ENCODE measurements at places on chromosomes 4 and X. TPM values are rescaled to one million over a fixed set of nuclear protein-coding genes. Genes with fewer than 3 reads are reported as not detected.

Gene CT55
- not detected for total RNA-seq

- DNase-seq, result no peak
These were observed 380.5 kb upstream of the RASGEF1B start for GRCh38 chr4:81852031-81852715.

DNA sequence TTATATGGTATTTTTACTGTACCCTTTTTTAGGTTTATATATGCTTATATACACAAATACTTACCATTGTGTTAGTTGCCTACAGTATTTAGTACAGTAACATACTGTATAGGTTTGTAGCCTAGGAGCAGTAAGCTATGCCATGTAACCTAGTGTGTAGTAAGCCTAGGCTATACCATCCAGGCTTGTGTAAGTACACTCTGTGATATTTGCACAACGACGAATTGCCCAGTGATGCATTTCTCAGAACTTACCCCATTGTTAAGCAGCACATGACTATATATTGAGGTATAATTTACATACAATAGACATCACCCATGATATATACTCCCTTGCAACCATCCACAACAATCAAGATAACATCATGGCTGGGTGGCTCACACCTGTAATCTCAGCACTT is 40.1 kb downstream of the STAG2 start:
- no peak for DNase-seq

DNA sequence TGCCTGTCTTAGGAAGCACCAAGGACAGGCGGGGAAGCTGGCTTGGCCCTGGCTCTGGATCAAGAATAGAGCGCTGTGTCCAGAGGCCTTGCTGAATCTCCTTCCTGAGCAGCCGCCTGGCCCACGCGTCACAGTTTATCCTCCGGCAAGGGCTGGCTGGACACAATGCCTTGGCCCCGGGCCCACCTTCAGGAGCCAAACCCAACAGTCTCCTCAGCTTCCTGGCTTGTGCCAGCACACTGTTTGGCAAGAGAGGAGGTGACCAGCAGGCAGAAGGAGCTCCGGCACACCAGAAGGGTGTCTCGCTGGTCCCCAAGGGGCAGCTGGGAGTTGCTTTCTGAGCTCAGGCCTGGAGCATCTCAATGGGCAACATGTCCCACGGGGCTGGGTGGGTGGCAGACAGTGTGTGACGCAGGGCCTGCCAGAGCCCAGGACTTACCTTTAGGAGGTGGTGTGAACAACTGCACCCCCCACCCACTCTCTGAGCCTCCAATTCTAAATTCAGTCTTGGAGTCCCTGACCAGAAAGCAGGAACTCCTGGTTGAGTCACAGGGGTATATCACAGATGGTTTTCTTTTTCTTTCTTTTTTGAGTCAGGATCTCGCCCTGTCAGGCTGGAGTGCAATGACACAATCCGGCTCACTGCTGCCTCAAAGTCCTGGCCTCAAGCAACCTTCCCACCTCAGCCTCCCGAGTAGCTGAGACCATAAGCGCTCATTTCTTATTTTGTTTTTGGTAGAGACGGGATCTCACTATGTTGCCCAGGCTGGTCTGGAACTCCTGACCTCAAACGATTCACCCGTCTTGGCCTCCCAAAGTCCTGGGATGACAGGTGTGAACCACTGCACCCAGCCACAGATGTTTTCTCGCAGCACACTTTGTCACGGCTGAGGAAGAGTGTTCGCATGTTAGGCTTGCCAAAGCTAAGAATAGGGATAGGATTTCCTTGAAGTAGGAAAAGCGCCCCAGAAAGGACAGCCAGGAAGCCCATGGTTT is 361.2 kb downstream of the BCOR start:
- DNase-seq, result no peak

GRCh38 chr4:659851-660250 is 14.2 kb downstream of the ATP5ME start:
- no peak for DNase-seq

DNA sequence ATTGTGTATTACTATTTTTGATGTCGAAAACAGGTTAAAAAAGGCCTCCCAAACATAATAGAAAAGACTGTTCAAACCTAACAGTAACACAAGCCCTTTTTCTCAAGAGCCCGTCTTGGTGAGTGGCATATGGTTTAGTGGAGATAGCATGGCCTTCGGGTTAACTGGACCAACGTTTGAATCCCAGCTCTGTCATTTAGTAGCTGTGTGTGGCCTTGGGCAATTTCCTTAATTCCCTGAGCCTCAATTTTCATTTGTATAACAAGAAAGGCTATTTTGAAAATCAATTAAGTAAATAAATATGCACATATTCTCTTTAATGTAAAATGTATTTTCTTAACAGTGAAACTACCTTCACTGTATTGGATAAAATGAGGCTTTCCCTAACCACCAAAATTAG is 62.3 kb downstream of the HELT start:
- no peak for DNase-seq

GRCh38 chr4:144295286-144295995 is 154.9 kb upstream of the GYPA start:
- no peak for DNase-seq

DNA sequence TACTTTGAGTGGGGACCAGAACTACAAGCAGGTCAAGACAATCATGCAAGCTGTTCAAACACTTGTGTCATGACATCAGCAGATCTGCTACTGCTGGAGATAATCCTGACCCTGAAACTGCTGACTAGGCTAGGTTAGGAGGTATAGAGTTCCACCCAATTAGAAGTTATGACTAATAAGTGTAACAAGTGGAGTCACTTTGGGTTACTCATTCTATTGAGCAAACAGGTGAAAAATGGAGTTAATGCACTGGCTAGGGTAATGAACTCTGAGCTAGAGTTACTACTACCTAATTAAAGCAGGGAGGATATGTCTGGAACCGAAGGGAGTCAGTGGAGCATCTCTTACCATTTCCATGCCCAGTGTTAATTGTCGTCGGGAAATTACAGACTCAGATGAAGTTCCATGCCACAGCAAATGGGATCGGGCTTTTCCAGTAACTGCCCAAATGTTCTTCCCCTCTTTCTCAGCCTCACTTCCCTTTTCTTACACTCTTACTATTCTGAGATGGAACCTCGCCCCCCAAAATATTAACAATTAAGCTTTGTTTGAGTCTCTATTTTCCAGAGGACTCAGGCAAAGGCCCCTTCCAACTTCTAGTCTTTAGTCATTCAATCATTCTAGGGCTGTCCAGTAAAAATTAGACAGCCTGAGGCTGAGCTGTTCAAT is 19.8 kb upstream of the MANBA start:
- DNase-seq, result no peak

Gene WDR1
- total RNA-seq, result 107 TPM

DNA sequence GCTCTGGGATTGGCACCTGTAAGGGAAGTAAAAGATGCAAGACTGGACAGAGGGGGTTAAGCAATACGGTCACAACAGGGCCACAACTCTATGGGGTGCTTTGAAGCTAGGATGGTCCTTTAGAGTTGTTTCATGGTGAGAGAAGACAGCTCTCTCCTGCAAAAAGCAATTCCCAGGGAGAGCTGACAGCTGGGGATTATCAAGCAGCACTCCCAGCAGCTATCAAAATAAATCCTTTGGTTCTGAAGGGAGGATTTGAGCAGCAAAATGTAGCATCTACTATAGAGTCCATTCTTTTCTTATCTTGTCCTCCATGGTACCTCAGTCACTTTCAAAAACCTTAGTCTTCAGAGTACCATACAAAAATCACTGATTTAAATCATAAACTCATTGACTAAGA is 35.1 kb upstream of the AP1AR start:
- no peak for DNase-seq

- no peak for DNase-seq
These were observed 83.6 kb downstream of the CCNG2 start for GRCh38 chr4:77240469-77241066.

GRCh38 chrX:101429934-101430333 is 21.9 kb downstream of the HNRNPH2 start:
- no peak for DNase-seq

DNA sequence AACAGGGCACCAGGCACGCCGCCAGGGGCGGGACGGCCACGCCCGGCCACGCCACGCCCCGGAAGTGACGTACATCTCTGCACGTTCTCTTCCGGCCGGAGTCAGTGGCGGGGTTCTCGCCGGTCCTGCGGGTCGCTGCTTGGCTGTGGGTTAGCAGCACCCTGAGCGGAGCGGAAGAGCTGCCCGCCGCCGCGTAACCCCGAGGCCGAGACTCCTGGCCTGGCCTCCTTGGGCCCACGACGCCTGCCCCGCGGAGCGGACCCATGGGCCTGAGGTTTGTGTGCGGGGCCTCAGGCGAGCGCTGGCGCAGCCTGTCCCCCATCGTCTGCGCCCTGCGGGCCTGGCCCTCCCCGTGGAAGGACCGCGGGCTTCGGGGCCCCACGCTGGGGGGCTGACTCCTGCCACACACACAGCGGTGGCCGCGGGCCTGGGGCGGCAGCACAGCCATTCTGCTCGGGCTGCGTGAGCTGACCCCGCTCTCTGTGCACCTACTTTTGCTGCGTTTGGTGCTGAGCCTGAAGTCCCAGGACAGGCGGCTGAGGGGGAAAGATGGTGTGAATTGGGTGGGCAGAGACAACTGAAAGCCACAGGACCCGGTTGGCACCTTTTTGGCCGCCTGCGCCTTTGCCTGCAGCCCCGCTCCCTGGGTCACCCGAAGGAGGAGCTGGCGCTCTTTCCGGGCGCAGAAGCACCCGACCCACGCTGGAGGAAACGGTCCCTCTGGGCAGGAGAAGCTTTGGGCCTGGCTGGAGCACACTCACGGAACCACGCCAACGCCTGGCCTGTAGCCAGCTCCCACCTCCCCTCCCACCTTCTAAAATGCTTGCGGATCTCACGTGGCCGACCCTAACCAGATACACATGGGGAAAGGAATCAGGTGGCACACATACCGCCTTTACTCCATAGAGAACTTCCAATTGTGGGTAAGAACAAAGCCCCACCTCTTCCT is 28.1 kb downstream of the NOP14 start:
- DNase-seq, result peak; percentile 74

GRCh38 chr4:143921181-143921580 is 15.8 kb upstream of the GYPE start:
- no peak for DNase-seq

DNA sequence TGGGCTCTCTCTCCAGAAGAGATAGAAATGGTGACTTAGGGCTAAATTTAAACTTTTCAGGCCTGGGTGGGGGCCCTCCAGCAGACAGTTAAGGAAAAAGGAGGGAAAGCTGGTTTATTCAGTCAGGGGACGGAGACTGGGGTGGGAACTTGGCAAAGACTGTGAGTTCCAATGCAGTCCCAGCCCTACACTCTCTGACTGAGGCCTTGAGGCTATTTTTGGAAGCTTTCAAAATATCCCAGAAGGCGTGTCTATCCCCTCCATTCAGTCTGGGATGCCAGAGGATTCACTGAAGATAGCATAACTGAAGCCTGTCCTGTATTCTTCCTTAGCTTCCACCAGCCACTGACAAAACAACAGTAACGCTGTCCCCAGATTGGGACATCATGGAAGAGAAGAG is 32.1 kb upstream of the MSN start:
- no peak for DNase-seq

Gene TMEM31
- not detected for total RNA-seq

DNA sequence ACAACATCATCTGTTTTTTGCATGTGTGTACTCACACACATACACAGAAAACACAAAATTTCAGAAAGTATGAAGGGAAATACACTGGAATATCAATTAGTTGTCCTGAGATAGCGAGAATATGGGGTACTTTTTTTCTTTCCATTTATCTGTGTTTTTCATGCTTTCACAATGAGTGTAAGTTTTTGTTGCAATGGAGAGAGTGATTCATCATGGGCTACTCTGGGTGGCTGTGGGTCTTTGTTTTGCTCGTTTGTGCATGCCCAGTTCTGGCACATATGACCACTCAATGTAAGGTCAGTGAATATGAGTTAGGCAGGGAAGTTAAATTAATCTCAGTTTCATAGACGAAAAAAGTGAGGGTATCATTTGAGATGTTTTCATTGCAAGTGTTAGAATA is 26.9 kb downstream of the XK start:
- DNase-seq, result no peak

GRCh38 chr4:188841523-188841922 is 702.3 kb downstream of the TRIML1 start:
- no peak for DNase-seq

Gene ADGRG2
- total RNA-seq, result 1.5 TPM

DNA sequence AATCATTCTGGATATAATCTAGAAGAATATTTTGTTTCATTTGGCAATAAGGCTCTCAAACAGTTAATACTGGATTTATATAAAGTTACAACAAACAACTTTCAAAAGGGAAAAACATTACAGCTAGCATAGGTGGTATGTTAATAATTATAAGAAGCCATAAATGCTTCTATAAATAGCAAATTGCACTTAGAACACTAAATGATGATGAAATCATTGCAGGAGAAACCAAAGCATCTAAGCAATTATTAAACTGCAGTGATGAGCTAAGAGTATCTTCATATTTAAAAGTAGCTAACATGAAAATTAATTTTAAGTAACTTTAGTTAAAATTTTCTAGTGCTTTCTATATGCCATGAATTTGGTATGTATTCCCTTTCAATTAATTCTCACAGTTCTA is 189.5 kb downstream of the CENPC start:
- no peak for DNase-seq

DNA sequence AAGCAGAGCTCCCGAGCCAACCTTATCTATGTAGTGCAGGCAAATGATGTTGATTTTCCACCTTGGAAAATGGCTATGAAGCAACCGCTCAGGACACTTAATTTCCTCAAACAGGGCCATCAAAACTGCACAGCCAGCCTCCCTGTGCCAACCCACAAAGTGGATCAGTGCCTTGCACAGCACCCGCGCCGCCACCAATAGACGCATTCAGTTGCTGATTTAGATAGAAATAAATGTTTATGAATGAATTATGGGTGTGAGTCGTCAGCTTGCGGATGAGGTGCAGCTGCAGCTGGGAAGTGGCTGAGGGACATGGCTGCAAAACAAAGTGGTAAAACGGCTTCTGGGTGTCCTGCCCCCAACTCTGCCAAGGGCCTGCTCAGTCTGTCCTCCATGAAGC is 47.0 kb downstream of the SOD3 start:
- no peak for DNase-seq

DNA sequence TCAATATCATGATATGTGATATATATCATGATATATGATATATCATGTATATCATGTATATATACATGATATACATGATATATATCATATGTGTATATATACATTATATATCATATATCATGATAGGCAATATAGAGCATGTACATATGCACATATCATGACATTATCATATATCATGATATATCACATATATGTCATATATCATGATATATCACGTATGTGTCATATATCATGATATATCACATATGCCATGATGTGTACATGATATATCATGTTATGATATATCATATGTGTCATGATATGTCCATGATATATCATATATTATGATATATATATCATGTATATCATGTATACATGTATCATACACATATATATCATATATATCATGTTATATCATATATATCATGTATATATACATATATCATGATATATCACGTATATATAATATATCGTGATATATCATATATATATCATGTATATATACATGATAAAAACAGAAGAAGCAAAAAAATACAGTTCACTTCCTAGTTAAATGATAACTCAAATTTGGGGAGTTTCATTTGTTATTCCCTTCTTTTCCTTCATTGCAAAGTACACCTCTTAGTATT is 670.1 kb upstream of the EPHA5 start:
- no peak for DNase-seq

- no peak for DNase-seq
These were observed 249.1 kb upstream of the INTU start for GRCh38 chr4:127383666-127384065.

Data from urinary bladder (tissue), 4 donors.